ENCODE measurements at places on chromosomes 7 and 10.

DNA sequence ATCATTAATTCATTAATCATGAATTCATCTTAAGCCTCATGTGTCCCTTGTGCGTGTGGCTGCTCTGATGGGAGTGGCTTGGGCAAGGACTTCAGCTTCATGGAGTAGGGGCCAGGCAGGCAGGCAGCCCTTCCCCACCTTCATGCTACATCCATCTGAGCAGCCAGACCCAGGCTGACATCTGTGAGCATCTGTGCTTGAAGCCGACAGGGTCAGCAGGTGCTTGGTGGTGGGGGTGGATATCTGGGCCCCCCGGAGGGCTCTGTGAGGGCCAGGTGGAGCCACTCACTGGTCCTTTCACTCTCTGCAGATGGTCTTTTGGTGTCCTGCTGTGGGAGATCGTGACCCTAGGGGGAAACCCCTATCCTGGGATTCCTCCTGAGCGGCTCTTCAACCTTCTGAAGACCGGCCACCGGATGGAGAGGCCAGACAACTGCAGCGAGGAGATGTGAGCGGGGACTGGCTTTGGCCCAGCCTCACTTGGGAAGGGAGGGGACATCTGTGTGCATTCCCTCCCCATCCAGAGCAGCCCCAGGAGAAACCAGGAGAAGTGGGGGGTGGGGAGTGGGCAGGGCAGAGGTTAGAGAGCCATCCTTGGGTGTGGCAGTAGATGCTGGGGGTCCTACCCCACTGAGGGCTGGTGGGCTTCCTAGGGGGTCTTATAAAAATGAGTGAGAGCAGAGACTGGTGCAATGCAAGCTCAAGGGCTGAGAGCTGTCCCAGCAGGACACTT, 14.7 kb upstream of the CSGALNACT2 start:
- DNase-seq: no peak

DNA sequence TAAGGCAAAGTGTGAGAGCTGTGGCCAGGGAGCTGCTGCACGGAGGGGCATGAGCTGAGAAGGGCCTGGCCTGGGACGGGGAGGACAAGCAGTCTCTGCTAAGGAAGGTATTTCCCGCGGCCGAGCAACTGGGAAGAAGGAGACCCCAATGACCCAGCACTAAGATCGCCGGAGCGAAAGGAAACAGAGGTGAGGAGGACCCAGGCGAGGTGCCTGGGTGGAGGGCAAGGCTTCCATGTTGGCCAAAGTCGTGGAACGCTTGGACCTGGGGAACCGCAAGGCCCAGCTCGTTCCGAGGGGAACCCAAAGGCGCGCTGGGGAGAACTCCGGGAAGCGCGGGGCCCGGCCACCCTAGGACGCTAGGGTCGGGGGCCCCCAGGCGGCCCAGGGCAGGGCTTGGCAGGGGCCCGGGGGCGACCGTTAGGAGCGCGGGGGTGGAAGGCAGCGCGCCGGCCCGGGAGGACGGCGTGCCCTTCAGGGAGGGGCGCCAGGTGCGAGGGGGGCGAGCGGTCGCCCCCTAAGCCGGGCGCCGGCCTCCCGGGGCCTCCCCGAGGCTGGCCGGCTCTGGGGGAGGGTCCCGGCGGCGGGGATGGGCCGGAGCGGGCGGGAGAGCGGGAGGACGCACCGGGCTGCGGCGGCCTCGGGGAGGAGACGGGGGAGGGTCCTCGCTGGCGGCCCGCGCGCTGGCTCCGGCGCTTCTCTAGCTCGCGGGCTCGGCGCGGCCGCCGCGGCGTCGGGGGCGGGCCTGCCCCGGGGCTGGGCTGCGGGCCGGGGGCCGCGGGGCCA, 545 bp downstream of the GIGYF1 start:
- DNase-seq: no peak

- DNase-seq: no peak
Observed at GRCh38 chr10:3162533-3162932, 10.0 kb downstream of the PITRM1 start.

DNA sequence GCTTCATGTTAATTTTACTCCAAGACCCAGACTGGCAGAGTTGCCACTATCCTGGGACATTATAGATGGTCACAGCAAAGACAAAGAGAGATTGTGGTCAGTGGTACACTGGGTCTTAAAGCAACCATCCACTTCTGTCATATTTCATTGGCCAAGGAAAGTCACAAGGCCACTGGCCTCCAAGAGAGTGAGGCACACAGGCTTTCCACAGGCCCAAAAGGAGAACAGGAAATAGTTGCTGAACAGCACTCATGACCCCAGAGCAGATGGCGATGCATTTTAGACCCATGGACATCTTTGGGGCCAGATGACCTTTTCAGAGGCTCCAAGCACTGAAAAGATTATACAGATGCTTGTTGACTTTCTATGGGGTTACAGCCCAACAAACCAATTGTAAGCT, 97.4 kb downstream of the ARID5B start:
- DNase-seq: no peak

- DNase-seq: no peak
Observed at GRCh38 chr7:151758622-151759540, 118.0 kb downstream of the PRKAG2 start.

DNA sequence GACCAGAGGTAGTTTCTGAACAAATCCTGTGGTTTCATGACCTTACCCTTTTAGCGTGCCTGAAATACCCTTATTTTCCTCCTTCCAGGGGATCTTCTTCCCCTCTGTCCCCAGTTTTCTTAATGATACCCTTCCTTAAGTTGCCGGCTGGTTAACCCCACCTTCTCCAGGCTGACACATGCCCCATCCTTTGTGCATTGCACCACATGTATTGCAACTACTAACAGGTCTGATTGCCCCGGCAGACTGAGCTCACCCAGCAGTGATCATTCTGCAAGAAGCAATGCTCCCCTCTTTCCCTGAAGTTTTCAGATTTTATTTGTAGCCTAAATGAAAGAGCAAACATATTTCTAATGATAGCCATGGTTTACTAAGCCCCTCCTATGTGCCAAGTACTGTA, 108.2 kb downstream of the HIP1 start:
- DNase-seq: no peak

GRCh38 chr10:58648131-58648530, 135.5 kb downstream of the BICC1 start:
- no peak for DNase-seq

- DNase-seq: no peak
Observed at GRCh38 chr10:12921163-12921562, 80.3 kb downstream of the CCDC3 start.

- DNase-seq: no peak
Observed at GRCh38 chr7:121447243-121447910, 51.3 kb upstream of the FAM3C start.
